ENCODE measurements at places on chromosomes 1 and 21.

DNA sequence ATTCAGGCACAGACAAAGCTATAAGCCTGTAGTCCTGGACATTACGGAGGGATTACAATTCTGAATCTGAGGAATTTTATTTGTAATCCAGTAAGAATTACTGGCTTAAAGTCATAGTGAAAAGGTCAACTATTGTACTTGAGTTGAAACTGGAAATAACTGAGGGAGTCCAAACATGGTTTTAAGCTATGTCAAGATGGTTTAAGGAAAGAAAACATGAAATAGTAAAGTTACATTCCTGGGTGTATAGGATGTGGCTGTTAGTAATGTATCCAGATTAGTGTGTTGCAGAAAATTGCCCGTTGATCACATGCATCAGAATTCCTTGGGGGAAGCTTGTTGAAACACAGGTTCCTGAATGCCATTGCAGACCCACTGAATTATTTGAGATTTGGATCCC is 124.8 kb upstream of the GORAB start:
- DNase-seq = no peak

DNA sequence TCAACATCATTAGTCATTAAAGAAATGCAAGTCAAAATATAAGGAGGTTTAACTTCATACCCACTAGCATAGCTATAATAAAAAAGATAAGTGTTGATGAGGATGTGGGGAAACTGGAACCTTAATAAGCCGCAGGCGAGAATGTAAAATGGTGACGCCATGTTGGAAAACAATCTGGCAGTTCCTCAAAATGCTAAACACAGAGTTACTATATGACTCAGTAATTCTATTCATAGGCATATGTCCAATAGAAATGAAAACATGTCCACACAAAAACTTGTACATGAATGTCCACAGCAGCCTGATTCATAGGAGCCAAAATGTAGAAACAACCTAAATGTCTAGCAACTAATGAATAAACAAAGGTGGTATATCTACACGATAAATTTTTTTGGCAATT is 23.2 kb downstream of the DDX59 start:
- no peak for DNase-seq

DNA sequence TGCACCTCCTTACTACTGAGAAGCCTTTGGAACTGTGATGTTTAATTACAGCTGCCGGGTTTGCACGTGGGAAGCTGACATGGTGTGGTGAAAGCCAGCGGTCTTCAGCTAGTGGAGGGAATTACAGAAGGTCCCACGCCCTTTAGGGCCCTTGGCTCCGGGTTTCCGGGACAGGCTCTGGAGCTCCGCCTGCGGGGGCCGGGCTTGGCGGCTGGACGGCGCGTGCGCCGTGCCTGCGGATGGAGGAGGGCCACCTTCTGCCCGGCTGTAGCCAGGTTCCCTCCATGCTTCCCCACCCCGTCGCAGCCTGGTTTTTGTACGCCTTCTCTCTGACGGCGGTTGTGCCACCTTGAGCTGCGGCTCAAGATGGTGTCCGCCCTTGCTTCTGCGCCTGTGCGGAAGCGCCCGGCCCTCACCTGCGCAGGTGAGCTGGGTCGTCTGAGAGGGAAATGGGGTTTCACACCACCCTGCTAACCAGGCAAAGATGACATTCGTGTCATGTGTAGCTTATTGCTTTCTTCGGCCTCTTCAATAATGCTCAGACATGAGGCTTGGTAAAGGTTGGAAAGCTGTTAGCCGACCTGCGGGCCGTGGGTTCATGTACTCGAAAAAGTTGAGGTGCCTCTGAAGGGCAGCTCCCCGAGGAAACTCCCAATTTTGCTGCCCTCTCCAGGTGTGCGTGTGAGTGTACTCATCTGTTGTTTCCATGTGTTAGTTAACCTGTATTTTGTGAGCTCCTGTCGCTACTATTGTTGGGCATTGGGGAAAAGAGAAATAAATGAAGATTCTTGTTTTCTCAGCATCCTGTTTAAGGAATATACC is 36.6 kb upstream of the OPRD1 start:
- peak; percentile 67 for DNase-seq

DNA sequence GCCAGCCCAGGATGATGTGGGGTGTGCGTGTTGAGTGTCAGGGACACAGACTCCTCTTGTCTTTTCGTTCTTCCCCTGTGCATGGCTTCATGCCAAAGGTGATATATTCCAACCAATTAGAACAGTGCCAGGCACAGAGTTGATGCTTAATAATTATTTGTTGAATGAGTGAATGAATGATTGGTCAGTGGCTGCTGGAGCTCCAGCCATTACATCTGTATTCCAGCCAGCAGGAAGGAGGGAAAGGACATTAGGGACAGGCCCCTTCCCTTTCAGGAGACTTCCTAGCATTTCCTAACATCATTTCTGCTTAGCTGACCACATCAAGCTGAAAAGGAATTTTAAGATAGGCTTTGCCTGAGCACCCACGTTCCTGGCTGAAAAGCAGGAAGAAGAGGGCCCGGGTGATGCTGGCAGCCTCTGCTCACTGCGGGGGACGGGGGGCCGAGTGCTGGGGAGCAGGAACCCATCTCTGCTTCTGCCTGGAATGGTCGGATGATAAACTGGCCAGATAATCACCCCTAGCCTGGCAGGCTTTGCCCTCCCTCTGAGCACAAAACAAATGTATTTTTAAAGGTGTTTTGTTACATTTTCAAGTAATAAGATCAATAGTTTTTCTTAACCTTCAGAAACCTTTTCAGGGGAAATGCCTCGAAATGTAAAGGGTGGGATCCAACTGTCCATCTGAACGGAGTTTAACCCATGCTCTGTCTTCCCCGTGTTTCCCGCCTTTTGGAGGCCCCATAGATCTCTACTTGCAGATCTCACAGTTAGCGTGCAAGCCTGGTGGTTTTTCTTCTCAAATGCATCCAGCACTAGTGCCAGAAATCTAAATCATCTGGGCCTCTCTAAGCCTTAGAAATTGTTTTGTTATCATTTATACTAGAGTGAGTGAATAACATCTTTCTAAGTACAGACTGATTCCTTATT is 39.0 kb downstream of the SLC37A1 start:
- DNase-seq = no peak

- DNase-seq = peak; percentile 62
These were observed 735 bp upstream of the BRINP3 start for GRCh38 chr1:190478149-190479049.

GRCh38 chr1:45442272-45442671 is 48.7 kb downstream of the TESK2 start:
- DNase-seq = no peak

DNA sequence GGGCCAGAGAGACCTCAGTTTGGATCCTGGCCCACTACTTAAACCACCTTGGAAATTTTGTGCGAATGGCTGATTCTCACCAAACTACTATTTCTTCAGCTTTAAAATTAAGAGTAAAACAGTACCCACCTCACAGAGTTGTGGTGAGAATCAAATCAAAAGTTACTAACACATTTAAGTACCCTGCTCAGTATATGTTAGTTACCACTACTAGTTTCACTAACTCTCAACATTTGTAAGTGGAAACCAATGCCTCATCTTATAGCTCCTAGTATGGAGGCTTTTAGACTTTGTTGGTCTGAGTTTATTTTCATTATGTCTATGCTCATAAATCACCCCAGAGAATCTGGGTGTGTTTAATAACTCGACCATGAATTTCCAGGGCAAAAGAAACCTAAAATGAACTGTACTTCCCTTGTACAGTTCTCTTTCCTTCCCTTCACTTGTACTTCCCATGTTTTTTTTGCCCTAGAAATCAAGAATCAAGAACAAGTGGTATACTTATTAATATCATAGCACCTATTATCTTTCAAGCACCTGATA is 11.6 kb upstream of the SERBP1 start:
- DNase-seq = no peak

DNA sequence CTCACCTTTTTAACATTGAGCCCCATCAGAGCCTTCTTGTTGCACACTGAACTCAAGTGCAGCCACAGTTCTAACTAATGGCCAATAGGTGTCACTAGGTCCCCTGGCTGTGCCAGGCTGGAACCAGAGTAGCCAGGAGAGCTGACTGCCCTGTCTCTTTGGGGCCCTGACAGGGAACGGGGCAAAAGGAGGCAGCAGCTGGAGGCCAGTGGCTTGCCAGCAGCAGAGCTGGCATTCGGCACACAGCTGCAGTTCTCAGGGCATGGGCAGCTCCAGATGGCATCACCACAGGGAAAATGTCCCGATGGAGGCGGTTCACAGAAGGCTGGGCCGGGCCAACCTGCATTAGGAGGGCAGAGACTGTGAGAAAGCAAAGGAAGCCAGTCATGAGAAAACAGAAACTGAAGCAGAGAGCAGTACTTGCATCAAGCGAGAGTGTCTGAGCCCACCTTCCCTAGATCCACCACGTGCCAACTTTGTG is 188.6 kb downstream of the FCRL5 start:
- no peak for DNase-seq

DNA sequence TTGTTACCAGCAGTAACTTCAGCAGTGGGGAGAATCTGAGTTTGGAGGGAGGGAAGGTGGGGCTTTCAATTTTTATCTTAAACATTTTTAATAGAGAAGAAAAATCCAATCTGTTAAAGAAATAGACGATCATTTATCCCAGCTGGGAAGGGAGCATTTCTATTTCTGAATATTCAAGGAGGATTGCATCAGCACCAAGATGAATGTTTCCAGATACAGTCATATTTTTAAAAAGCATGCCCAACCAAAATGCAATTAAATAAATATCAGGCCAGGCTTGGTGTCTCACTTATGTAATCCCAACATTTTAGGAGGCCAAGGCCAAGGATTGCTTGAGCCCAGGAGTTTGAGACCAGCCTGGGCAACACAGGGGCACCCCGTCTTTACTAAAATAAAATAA is 1.7 kb upstream of the ATP1A4 start:
- DNase-seq = no peak

GRCh38 chr1:201264072-201264471 is 19.2 kb upstream of the PKP1 start:
- no peak for DNase-seq

GRCh38 chr1:203038217-203038741 is 12.0 kb downstream of the PPFIA4 start:
- no peak for DNase-seq

DNA sequence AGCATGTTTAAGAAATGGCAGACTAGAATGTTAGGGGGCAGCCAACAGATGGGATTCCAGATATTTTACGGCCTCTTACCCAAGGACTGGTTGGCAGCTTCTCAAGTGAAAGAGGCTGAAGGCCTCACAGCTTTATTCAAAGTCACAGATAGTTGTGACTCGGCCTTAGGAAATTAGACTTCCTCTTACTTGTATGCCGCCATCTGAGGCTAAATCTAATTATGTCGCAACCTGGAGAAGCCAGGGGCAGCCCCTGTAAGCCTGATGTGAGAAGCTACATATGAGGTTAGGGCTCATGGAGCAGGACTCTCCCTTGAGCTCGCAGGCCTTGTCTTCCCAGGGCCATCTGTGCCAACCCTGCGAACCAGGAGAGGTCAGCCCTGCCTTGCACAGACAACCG is 352.5 kb downstream of the HHAT start:
- DNase-seq = no peak

DNA sequence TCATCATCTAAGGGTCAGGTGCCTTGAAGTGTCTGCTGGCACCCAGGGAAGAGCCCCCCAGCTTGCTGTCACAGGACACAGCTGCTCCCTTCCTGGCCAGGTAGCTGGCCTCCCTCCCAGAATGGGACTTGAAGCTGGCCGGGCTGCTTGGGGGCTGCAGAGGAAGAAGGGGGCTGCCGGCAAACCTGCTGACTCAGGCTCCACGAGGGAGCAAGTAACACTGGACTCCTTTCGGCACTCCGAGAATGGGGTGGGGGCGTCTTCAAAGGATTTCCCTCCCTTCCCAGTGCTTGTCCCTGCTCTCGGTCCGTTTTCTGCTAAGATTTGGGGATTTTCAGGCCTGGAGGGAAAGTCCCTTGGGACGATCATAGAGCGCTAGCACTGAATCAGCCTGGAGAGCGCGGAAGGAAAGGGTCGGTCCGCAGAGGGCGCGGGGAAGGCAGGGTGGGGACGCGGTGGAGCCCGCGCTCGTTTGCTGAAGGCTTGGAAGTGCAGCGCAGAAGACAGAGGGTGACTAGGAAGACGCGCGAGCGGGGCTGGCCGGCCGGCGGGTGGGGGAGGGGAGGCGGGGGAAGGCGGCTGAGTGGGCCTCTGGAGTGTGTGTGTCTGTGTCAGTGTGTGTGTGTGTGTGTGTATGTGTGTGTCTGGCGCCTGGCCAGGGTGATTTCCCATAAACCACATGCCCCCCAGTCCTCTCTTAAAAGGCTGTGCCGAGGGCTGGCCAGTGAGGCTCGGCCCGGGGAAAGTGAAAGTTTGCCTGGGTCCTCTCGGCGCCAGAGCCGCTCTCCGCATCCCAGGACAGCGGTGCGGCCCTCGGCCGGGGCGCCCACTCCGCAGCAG is at the start of gene CSF1:
Gene CSF1, plus strand, starts transcription at position 727 of the 840 bp plus-strand sequence. CDS start 175 bp downstream, outside the sequence.
- peak; percentile 60 for DNase-seq

DNA sequence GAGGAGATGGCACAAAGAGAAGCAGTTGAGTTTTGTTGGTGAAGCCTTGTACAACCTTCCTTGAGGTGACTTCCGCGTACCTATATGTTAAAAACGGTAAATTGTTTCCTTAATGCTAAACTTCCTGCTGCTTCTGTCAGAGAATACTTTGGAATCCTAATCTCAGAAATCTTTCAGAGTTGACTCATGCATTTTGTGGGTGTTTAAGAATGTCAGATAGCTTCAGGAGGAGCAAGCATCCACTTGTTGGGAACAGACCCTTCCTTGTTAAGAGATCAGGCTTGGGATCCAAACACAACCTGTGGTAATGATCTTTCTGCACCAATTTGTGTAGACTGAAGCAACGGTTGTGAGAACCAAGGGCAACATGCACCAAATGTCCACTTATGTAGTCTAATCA is 29.5 kb downstream of the AK4 start:
- no peak for DNase-seq

DNA sequence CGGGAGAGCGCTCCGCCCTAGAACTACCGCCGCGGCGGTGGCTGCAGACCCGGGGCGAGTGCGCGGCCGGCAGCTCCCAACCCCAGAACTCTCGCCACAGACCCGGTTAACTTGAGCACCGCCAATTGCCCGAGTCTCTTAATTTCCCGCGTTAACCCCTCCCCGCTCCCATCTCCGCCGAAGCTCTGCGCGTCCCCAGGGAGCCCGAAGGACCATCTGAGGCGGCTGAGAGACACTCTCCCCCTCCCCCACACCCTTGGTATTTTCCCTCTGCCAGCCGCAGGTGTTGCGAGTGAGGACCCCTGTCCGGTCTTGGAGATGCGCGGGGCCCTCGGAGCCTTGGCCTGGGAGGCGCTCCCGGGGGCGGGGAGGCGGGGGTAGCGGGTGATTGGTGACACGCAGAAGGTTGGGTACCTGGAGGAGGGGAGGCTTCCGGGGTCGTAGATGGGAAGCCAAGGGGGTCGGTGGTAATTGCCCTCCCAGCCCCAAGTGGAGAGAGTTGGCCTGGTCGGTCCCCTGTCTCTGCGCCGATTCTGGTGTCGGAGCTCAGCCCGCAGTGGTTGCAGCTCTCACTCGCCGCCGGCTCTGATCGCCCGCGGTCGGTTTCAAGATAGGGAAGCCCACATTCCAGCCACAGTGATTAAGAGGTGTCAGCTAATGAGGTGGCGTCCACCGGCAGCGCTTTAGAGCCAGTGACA is 858 bp upstream of the SUSD4 start:
- DNase-seq = peak; percentile 4

- peak; percentile 83 for DNase-seq
These were observed at the start of gene DDAH1 for GRCh38 chr1:85465099-85465785. Gene DDAH1 (minus strand): TSS chr1:85465159. CDS start chr1:85465045, 114 bp downstream.

GRCh38 chr1:87814573-87814972 is 485.9 kb downstream of the LMO4 start:
- DNase-seq = no peak
